ENCODE measurements at places on chromosomes 1 and 21.

GRCh38 chr1:156122086-156122485, 7.6 kb downstream of the LMNA start:
- DNase-seq: no peak

GRCh38 chr1:77951328-77951727, 27.5 kb downstream of the FUBP1 start:
- no peak for DNase-seq

- DNase-seq: no peak
These were observed 18.3 kb downstream of the ATP2B4 start for GRCh38 chr1:203644661-203645510.

DNA sequence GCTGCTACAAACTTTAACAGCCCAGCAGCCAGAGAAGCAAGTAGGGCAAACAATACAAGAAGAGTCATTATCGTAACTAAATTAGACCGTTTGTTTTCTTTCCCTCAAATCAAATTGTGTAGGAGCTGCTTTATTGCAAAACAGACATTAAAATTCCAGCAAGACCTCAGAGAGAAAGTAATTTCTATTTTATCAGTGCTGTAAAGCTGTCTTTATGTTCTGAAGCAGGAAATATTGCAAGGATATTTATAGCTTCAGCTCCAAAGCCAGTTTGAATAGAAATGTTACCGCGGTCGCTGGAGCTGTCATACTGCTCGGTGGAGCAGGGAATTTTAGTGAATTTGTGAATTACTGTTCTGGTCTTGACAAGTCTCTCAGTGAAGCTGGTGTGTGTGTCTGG, 503.8 kb upstream of the PLXNA2 start:
- DNase-seq: no peak

- DNase-seq: no peak
These were observed 5.5 kb upstream of the ELOVL1 start for GRCh38 chr1:43373066-43373940.

- no peak for DNase-seq
These were observed 101.7 kb downstream of the NEK7 start for GRCh38 chr1:198258491-198258890.
